ENCODE measurements at places on chromosomes 11 and 22.

GRCh38 chr11:19366992-19367709, 126.4 kb upstream of the E2F8 start:
- DNase-seq = no peak

GRCh38 chr11:129930296-129930695, 34.9 kb upstream of the NFRKB start:
- no peak for DNase-seq

- DNase-seq = no peak
Measured at GRCh38 chr11:120883404-120884080, 140.4 kb upstream of the TBCEL start.

DNA sequence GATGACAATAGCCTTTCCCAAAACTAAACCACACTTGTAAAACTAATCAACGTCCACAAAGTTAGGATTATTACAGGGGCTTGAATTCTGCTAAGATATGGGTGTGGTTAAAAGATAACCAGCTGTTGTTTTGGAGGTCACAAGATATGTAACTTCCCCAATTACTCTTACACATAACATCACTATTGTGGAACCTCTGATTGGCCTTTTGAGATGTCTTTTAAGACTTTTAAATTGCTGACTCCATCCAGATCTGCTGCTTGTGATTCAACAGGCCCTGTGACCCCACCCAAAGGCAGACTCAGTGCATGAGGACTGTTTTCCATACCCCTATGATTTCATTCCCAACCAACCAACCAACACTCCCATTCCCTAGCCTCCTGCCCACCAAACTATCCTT, 893.9 kb downstream of the OPCML start:
- DNase-seq = no peak

DNA sequence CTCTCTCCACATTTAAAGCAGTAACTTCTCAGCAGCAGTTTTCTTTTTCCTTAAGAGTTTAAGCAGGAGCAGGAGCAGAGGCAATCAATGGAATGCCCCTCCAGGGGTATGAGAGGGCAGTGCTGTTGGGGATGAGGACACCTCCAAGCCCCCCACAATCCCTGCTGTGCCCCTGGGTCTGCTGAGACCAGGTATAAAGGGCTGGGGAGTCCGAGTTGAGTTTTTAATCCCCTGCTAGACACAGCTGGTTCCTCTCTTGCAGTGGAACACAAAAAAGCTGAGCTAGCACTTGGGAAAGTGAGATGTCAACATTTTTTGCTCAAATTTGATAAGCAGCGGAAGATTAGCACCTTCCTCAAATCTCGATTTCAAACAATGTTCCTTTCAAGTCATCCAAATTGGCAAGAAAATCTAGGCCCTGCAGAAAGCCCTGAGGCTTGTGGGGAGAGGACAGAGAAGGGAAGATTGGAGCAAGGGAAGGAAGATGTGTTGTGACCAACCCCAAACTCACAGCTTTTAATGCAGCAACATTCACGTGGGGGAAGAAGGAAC, 581.9 kb downstream of the SOX6 start:
- no peak for DNase-seq

GRCh38 chr11:133070791-133071190, 461.5 kb downstream of the OPCML start:
- no peak for DNase-seq

- DNase-seq = no peak
Measured at GRCh38 chr22:19761725-19762567, 1.4 kb downstream of the TBX1 start.

DNA sequence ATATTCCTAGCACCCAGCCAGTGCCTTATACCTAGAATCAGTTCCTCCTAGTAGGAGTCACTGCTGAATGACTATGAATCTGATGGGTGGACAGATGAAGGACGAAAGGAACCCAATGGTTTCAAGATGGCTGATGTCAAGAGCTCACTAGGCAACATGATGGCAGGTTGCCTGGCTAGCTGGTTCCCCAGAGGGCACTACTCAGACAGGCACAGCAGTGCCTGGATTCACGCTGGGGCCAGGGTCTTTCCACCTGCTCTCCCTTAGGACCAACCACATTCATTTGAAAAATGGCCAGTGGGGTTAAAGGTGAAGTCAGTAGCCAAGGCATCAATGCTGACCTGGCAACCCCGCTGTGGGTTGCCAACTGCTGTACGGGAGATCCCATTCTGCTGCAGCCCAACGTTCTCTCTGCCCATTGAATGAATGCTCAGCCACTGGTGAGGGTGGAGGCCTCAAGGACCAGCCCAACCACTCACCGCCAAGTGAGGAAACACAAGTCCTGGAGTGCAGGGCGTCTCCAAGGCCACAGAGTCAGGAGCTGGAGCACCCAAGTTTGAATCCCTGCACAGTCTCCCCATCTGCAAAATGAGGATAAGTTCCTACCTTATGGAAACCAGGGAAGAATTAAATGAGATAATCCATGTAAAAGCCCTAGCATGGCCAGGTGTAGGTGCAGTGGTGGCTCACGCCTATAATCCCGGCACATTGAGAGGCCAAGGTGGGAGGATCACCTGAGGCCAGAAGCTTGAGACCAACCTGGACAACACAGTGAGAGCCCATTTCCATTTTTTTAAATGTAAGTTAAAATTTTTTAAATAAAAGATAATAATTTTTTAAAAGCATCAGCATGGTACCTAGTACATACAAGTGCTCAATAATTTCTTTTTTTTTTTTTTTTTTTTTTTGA, 12.4 kb downstream of the MYH9 start:
- DNase-seq = no peak

GRCh38 chr22:23119494-23120414, 22.0 kb downstream of the RSPH14 start:
- no peak for DNase-seq

DNA sequence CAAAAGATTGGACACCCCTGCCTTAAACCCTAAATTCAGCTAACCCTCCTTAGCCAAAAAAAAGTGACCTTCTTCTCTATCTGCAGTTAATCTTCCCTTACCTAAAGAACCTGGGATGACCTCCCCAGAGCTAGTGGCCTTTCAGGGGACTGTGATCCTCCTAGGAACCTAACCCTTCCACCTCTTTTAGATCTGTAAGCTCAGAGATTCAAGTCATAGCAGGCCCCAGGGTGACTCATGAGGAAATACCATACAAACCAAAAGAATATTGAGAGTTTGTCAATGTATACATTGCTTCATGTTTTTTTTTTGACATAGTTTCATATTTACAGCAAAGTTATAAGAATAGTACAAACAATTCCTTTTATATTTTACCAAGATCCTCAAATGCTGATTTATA, 38.3 kb upstream of the CXCR5 start:
- no peak for DNase-seq

DNA sequence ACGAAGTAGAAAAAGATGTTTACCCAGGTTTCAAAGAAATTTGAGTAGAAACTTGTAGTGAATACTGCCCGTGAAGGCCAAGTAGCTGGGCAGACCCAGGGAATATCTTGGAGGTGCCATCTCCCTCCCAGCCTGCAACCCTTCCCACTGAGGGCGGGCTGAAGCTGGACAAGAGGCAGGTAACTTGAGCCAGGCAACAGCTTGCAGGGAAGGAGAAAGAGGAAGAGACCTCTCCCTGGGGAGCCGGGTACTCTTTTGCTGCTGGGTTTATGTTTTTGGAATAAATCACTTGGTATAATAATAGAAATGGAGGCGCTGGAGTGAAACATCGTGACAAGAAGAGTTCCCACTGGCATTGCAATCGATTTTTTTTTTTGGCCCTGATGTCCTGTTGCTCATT, 49.4 kb upstream of the JAM3 start:
- no peak for DNase-seq

- DNase-seq = no peak
Measured at GRCh38 chr11:83007909-83008580, 63.7 kb downstream of the RAB30 start.

Measured in left kidney (tissue), 8 donors.